ENCODE measurements at places on chromosomes 1 and 21.
A peak's percentile ranks its signal among the peaks of the same experiment; 100 is the strongest.

DNA sequence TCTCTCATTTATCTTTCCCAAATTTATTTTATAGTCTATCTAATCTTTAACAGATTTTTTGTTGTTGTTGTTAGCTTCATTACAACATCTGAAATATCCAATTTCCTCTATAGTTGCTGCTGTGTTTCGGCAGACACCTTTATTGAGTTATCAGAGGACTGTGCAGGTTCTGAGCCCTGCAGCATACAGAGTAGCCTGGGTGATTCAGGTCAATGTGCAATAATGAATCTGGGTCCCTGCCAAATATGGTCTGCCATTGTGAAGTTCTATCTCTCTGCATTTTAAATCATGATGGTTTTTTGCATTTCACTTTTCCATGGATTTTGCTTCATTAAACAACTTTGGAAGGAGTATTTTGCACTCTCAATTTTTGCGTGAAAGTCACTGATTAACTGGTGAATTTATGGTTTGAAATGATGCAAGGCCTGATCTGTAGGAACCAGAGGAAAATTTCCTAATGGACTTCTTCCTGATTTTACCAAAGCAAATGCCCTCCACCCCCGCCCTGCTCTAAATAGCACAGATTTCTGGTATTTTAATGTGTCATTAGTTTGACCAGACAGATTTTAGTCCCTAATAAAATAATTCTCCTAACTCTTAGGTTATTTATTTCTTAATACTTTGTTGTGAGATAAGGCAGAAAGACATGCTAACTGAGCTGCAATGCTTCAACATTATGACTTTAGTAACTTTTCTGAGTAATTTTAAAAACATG lies 402.3 kb downstream of the PTBP2 start:
- DNase-seq: no peak

DNA sequence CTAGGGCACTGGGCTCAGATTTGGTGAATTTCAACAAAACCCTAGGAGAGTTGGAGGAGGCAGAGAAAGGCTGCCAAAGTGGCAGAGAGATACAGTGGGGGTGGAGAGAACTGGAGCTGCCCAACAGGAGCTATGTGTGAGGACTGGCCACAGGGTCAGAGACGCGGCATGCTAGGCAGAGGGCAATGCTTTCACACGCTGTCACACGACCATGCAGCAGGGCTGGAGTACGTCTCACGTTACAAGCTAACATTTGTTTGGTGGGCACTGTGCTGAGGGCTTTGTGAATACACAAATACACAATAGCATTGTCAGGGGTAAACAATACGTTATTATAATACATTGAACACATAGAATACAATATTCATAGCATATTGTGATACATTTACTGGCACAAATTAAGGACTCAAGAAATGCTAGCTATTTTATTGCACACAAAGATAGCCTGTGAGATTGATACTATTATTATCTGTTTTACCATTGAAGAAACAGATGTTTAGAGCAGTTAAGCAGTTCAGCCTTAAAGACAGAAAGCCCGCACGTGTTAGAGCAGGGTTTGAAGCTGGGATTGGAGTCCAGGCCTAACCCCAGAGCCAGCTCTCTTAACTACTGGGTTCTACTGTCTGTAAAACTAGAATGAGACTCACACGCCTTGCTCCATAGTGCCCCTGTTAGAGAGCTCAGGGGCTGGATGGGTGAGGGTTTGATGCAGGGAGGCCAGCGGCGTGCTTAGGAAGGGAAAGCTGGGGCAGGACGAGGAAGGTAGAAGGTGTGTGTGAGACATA lies 4.5 kb downstream of the RAB7B start:
- DNase-seq: peak; percentile 72

- peak; percentile 99 for DNase-seq
Observed at GRCh38 chr21:37366482-37367316, at the start of gene DYRK1A. TSS of gene DYRK1A (plus strand) at chr21:37366773. CDS start at chr21:37420375, 53,602 bp downstream.

- DNase-seq: no peak
Observed at GRCh38 chr1:116765962-116766361, 11.7 kb downstream of the CD2 start.

DNA sequence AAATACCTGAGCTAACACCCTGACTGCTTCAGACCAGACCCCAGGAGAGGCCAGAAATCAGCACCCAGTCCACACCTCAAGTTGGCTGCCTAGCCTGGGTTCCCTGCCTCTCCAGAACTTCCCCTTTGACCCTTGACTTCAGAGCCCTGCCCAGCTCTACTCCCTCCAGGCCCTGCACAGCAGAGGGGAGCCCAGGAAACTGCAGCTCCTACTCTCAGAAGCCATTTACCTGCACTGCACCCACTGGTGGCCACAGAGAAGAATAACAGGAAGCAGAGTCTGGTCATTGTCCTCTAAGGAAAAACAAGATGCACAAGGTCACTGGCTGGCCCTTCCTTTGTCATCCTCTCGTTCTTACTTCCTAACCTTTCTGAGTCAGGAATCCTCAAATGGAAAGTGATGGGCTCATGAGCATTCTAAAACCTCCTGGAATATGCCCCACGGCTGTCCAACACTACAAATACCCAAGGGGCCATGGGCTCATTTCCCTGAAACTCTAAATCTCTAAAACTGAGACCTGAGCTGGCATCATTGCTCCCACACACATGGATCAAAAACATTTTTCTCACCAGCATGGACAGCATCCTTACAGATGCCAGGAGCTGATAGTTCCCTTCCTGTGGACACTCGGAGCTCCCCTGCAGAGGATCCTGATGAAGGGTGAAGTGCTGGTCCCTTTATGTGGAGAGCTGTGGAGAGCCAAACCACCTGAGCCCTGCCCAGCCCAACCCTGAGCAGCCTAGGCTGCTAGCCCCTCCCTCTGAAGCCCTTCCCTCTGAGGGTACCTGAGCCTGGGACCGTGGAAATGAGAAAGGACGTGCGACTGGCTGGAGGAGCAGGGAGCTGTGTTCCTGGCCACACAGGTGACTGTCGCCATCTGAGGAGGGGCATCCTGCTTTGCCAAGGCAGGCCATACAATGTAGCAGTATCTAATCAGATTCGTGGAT lies at the start of gene ITLN2:
Gene ITLN2, minus strand, starts transcription at position 652 of the 947 bp plus-strand sequence. Its CDS starts 68 bp downstream, at position 584.
- no peak for DNase-seq

DNA sequence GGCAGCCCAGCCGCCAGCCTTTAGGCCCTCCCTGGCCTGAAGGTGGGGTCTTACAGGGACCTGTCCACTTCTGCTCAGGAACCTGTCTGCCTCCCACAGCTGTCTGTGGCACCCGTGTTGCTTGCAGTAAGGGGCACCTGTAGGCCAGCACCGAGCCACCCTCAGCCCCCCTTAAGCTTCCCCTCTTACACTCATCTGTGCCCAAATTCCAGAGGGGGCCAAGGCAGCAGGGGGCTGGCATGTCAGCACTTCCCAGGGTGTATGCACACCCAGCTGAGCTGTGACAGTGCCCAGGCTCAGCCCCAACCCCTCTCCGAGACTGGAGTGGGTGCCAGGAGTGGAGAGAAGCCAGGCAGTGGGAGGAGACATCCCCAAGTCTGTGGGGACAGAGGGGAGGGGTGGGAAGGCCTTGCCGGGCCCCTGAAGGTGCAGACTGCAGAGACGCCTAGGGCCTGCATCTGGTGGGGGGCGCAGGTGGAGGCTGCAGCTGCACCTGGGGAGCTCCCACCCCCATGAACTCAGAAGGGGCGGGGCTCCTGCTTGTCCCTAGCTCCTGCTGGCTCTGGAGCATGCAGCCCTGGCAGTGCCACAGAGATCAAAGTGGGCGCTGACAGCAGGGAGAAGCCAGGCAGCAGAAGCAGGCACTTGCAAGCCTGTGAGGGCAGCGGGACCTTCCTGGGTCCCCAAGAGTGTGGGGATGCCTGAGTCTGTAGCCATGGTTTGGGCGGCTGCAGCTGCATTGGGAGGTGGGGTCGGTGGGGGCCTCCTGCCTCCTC lies 5.4 kb upstream of the SLC2A7 start:
- DNase-seq: no peak

GRCh38 chr1:230833511-230833910 lies 34.8 kb downstream of the C1orf198 start:
- DNase-seq: no peak

- no peak for DNase-seq
Observed at GRCh38 chr1:178599745-178600144, 86.8 kb downstream of the TEX35 start.

- DNase-seq: no peak
Observed at GRCh38 chr1:215900684-215901083, 333.6 kb downstream of the KCTD3 start.

- DNase-seq: no peak
Observed at GRCh38 chr1:20405893-20406604, 80.0 kb downstream of the CAMK2N1 start.

DNA sequence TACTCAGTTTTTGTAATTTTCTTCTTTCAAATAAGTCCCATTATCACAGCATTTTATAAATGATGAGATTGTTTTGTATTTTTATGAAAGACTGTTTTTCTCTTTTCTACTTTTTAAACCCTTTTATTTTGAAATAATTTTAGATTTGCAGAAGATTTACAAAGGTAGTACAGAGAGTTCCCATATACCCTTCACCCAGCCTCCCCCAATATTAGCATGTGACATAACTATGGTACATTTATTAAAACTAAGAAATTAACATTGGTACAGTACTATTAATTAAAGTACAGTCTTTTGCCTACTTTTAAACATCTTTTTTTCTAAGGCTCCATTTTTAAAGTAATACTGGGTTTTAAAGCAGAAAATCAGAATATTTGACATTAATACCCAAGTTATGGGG lies 35.6 kb upstream of the LAMC2 start:
- DNase-seq: no peak

GRCh38 chr21:15039607-15040299 lies 25.0 kb downstream of the NRIP1 start:
- no peak for DNase-seq

DNA sequence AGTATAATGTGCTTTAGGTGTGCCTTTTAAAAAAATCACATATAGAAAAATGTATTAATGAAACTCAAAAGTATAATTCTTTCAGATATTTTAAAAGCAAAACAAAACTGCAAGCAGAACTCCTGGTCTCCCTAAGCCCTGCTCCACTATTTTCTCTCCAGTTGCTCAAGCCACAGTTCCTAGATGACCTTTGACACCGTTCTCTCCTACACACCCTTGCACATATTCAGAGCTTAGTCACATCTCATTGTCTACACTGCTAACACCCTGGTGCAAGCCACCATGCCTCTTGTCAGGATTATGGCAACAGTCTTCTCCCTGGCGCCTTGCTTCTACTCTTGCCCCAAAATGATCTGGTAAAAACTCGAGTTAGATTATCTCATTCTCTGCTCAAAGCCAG lies 50.2 kb upstream of the ROR1 start:
- DNase-seq: no peak

DNA sequence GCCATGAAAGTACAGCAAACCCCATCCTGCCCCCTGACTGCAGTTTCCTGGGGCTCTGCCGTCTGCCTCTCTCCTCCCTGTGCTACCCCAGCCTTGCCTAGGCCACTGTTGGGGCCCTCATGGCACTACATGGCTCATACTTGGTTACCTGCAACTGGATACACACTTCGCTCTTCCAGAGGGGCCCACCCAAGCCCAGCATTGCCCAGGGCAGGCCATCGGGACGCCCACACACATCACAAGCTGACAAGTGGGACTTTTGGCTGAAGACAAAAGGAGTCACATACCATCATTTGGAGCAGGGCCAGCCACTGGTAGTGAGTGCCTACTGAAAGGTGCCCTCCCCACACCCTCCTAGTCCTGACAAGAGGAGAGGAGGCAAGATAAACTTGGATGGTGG lies 82.8 kb downstream of the CD247 start:
- no peak for DNase-seq

DNA sequence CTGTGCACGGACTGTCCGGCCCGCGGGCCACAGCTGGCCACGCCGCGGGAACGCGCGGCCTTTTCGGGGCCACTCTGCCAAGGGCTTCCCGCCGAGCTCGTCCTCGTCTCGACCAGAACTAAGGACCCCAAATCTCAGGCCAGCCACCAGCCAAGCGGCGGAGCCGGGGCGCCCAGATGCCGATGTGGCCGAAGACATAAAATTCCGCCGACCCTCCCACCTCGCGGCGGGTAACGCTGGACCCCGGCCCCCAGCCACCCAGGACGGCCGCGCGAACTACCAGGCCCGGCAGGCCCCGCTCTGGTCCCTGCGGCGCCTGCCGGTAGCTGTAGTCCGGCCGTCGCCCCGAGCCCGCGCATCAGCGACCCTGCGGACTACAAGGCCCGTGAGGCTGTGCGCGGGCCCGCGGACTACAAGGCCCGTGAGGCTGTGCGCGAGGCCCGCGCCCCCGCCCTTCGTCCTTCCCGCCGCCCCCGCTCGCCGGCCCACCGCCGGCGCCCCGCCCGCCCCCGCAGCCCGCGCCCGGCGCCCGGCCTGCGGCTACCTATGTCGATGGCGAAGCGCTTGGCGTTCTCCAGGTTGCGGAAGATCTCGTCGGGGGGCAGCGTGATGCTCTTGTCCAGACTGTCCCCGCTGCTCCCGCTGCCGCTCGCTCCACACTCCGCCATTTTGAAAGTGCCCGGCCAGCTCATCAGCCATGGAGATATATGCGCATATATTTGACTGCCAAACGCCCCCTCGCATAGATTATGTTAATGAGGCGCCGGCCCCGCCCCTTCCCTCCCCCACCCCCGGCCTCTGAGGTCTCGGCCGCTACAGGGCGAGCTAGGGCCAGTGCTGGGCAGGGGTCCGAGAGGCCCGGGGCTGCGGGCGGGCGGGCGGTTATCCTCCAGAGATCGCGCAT lies at the start of gene PANK4:
Gene PANK4, minus strand, starts transcription at position 677 of the 904 bp plus-strand sequence. Its CDS starts 9 bp downstream, at position 668.
- peak; percentile 95 for DNase-seq

DNA sequence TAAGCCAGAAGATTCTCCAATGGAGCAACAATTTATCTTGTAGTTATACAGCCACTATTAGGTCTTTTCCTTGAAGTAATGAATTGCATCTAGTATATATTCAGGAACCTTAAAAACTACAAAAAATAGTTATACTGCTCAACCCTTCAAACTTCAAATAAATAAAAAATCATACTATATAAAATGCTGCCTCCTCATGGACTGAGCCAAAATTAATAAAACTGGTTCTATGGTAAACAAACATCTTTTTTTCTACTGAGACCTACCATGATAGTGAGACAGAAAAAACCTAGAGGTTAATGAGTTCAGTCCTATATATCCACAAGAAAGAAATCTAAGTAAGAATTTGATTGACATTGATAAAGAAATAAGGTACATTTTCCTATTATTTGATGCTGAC lies 67.7 kb downstream of the GPATCH2 start:
- no peak for DNase-seq

GRCh38 chr1:206653715-206654459 lies 18.6 kb downstream of the DYRK3 start:
- no peak for DNase-seq

- DNase-seq: no peak
Observed at GRCh38 chr1:111792249-111792648, 36.5 kb downstream of the DDX20 start.

- peak; percentile 29 for DNase-seq
Observed at GRCh38 chr21:32353002-32353711, 39.7 kb downstream of the URB1 start.

DNA sequence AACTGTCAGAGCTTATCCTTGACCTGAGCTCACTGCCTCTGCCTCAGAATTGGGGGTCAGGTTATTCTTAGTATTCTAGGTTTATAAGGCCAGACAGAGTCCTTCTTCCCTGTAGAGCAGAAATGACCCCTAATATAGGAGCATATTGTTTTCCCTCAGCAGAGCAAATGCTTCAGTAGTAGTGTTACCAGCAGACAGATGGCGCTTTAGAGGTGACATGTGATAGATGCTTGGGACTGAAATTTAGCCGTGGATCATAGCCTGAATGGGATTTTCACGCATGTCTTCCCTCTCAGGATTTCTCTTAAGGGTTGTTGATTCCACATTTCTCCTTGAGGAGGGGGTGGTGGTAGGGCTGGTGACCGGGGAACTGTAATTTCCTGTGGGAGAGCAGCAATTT lies 24.5 kb downstream of the ADARB1 start:
- DNase-seq: no peak

GRCh38 chr21:34189506-34189905 lies 116.1 kb downstream of the MRPS6 start:
- no peak for DNase-seq
